ENCODE measurements at places on chromosomes 3 and 15.

DNA sequence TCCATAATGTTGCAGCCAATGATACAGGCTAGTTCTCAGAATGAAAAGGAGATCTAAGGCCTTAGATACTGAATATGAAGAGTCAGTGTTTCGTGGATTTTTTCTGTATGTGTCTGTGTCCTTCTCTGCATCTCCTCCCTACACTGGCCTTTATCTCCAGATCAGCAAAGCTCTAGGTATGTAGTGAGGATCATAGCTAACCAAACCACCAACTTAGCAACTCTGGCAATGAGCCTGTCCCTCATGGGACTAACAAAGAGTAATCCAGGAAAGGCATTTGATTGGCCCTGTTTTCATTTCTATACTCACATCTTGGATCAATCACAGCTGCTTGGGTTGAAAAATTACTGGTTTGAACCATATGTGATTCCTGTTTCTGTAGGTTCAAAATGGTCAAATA lies 18.6 kb upstream of the CNTN3 start:
- no peak for DNase-seq

- DNase-seq: no peak
Measured at GRCh38 chr15:93485438-93486327, 396.7 kb upstream of the RGMA start.

GRCh38 chr3:115943579-115943978 lies 320.3 kb downstream of the GAP43 start:
- DNase-seq: no peak

GRCh38 chr3:171784387-171784786 lies 25.9 kb downstream of the PLD1 start:
- DNase-seq: no peak

DNA sequence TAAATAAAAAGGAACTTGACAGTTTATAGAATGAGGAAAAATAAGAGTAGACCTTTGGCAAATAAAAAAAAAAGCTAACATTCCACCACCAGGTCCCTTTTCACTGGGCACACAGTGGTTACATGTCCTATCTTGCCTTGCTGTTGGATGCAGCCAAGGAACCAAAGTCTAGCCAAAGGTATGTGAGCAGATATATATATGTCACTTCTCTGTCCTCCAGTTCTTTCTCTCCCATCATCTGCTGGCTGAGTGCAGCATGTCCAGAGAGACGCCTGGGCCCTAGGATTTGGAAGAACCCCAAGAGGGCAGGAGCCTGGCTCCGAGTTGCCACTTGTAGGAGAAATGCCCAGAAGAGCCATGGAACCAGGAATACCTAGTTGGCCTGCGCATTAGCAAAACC lies 104.7 kb downstream of the SERPINI1 start:
- no peak for DNase-seq

GRCh38 chr3:72953325-72953956 lies 43.2 kb upstream of the PPP4R2 start:
- no peak for DNase-seq

GRCh38 chr3:188365988-188366698 lies 212.2 kb downstream of the LPP start:
- DNase-seq: no peak

- no peak for DNase-seq
Measured at GRCh38 chr15:96764501-96764900, 434.0 kb downstream of the NR2F2 start.

- DNase-seq: no peak
Measured at GRCh38 chr3:169597083-169597609, 66.4 kb downstream of the MECOM start.

- DNase-seq: no peak
Measured at GRCh38 chr3:97291901-97292300, 472.7 kb upstream of the ARL6 start.

- peak; percentile 15 for DNase-seq
Measured at GRCh38 chr15:69751566-69751965, 298.9 kb downstream of the RPLP1 start.

- DNase-seq: no peak
Measured at GRCh38 chr3:41652931-41653330, 309.0 kb downstream of the ULK4 start.

DNA sequence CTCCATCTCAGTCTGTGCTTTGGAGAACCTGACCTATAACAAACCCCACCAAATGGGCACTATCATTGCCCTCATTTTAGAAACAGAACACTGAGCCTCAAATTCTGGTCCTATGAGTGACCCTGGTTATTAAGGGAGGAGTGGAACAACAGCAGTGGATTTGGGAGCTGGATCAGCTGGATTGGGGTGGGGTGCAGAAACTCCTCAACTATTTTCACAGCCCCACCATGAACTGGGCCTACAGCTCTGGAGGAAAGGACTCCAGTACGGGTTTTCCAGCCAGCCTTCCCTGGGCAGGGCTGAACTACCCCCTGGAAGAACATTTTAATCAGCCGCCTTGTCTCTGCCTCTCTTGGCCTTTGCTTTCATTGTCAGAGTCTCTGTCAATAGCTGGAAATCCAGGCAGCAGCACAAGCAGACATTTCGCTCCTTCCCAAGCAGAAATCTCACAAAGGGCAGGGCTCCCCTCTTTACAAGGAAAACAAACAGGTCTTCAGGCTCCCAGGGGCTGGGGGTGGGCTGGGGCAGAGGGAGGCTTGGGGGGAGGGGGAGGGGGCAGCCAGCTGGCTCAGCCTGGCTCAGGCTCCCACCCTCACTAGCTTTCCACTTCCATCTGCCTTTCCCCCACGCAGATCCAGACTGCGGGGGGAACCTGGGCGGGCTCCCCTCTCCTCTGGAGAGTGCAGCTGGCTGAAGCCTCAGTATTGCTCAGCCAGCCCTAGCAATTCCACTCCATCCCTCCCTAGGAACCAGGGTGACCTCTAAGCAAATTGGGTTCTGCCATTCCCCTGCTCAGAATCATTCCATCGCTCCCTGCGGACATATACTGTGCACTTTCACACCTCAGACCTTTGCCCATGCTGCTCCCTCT lies 13.7 kb upstream of the TLE3 start:
- DNase-seq: no peak

GRCh38 chr15:37140531-37141058 lies 40.2 kb upstream of the MEIS2 start:
- no peak for DNase-seq

DNA sequence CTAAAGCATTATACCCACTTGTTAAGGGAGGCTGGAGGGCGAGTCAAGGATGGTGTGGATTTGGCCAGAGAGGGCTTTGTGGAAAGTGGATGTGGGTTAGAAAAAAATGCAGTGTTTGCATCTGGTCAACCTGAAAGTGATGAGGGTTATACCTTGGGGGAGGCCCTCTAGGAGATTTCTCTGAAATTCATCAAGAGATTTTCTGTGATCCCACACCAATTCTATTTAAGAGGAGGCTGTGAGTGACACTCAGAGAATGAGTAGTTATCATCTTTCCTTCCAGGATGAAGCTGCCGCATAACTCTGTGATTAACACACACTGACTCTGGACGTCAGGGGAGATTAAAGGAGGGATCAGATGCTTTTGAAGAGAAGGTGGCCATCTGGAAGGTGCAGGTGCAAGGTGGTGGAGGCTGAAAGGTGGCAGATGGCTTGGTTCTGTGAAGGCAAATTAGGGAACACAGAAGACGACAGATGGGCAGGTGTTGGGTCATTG lies 54.8 kb downstream of the ANAPC13 start:
- DNase-seq: no peak

DNA sequence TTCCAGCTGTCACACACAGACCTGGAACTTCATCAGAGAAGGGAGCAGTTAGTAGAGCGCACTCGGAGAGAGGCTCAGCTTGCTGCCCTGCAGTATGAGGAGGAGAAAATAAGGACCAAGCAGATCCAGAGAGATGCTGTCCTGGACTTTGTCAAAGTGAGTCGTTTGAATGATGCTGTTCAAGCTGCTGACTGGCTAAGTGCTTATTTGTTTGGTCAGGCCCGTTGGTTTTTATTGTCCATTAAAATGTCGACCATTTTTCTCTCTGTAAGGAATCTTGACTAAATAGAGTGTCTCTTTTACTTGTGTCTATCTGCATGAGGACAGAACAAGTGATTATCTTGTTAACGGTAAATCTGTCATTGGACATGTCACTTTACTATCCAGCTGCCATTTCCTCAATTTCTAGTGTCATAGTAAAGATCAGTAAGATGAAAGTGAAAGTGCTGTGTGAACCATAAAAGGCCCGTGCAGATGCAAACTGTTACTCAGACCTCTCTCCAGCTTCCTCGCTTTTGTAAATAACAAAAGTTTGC lies 56.9 kb downstream of the LRCH3 start:
- no peak for DNase-seq

DNA sequence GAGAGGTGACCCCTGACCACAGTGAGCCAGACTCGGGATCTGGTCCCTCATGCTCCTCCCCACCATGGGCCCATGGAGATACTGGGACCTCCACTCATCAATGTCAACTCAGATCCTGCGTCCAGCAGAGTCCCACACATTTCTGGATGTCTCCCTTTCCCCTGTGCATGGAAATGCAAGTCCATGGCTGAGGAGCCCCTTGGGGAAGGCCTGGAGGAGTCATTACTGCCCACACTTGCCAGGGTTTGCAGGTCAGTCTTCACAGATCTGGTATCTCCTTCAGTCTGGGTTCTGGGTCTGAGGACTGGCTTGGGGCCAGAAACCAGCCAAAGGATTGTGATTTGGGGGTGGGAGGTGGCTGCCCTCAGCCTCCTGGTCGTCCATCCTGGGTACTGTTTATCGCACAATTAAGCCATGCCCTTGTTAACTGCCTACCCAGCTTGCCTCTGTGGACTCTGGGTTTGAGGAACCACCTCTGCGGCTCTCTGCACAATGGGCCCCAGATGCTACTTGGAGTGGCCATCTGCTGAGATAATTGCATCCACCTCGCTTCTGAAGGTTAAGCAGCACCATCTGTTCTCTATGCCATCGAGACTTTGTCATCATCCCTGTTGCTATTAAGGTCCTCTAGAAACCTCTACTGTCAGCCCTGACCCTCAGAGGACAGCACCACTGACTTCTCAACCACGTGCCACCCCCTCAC lies 49.9 kb upstream of the KLF13 start:
- no peak for DNase-seq

GRCh38 chr15:79166311-79166955 lies 75.9 kb upstream of the RASGRF1 start:
- no peak for DNase-seq

GRCh38 chr3:11274566-11275142 lies 2.5 kb downstream of the ATG7 start:
- no peak for DNase-seq

GRCh38 chr15:46260937-46261336 lies 626.1 kb downstream of the SQOR start:
- no peak for DNase-seq
